ENCODE measurements at places on chromosomes 11 and 22.

- no peak for DNase-seq
Observed at GRCh38 chr11:9516113-9516512, 55.3 kb downstream of the ZNF143 start.

DNA sequence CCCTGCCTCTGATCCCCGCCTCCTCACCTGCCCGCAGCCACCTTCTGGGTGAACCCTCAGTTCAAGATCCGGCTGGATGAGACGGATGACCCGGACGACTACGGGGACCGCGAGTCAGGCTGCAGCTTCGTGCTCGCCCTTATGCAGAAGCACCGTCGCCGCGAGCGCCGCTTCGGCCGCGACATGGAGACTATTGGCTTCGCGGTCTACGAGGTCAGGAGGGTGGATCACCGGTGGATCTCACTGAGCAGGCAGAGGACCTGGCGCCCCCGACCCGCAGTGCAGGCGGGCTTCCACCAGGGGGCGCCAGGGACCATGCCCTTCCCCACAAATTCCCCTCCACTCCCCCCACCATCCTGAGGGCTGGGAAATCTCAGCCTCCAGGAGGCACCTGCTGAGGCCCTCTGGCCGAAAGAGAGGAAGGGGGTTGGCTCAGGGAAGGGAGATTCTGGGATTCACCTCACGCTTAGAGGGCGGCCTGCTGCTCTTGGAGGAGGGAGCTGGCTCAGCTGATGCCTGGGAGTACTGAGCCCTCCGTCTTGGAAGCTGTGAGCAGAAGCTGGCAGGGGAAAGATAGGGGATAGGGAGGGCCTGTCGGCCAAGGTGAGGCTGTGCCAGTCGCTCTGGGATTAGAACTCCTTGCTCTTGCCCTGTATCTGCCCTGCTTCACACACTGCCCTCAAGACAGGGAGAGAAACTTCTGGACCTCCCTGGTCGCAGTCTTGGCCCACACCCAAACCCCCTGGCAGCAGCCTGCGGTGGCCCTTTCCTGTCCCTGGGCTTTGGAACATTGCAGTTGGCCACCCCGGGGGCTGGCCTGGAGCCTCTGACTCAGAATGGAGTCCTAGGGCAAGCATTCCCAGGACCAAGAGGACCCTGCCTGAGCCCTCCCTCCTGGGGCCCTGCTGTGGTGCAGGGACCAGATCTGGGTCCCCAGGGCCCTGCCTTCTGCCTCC, 23.2 kb downstream of the CAPN1 start:
- DNase-seq, result no peak

- DNase-seq, result no peak
Observed at GRCh38 chr11:96841792-96842191, 452.0 kb downstream of the JRKL start.

- DNase-seq, result no peak
Observed at GRCh38 chr11:10998674-10999073, 140.8 kb upstream of the ZBED5 start.

DNA sequence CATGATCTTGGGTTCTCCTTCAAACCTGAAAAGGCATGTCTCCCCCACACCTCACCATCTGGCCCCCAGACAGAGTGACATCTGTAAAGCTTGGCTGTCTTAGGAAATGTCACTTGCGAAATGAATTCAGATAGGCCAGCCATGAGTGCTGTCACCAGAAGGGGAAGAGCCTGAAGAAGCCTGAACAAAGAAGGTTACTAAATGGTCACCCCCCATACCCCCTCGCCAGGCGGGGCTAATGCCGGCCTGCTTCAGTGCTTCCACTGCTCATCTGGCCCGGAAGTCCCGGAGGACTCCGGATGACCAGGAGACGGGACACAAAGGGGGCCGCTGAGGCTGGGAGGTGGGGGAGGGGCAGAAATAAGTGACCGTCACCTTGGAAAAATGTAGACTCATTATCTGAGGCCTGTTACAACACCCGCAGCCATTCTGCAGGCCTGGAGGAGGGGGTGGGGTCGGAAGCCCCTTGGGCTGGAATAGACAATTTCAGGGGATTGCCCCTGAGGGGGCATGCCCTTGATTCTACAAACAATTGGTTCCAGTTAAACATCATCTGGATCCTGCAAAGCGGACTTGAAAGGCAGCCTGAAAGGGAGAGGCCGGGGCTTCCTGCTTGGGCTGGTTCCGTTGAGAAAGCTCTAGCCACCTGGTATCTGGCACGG, 43.2 kb downstream of the NAT10 start:
- no peak for DNase-seq

DNA sequence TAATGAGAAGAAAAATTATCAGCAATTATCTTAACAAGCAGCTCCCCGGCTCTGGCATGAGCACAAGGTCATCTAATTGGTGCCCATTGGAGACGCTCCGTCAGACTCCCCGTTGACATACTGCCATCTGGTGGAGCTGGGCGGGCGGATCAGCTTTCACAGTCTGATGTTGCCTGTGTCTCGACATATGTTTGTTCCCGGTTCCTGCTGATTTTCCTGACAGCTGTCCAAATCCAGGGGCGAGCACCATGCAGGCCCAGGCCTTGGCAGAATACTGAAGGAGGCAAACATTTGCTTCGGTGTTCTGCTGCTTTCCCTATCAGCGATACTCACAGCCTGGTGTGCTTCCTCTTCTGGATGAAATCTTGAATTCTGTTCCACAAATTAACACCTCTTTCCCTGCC, 43.8 kb upstream of the BARX2 start:
- peak; percentile 32 for DNase-seq

DNA sequence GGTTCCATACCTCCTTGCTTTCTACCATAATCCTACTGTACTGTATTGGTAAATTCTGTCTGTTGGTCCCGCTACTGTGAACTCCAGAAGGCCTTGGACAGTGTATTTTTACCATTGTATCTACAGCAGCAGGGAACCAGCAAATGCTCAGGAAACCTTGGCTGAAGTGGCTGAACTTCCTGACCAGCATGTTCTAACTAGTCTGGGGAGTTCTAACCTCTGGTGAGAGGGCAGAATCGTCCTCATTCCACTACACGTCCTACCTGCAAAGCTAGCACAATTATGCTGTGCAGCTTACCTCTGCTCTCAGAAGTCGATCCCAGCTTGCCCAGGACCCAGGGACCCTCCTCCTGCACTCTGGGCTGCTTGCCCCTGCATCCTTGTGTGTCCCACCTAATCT, 283.1 kb downstream of the TENM4 start:
- no peak for DNase-seq
